Stromal cell of bone marrow (primary cell): ENCODE measurements at places on chromosomes 11 and 22.

DNA sequence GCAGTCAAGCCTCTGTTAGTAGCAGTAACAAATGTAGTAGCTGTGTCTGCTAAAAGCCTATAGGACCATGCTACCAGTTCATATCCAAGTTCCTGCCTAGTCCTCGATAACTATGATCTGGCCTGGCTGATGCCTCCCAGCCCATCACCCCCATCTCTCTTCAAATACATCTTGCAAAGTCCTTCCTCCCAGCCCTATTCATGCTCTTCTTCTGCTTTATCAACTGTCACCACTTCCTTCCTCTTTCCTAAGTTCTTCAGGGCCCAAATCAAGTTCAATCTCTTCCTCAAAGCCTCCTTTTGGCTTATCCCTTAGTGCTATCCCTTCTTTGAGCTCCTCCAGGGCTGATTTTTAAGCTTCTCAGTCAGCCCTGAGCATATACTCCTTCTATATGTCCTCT lies 150.9 kb upstream of the THY1 start:
- no peak for DNase-seq

- no peak for DNase-seq
Measured at GRCh38 chr22:48395201-48395600, 1432.5 kb downstream of the BRD1 start.

DNA sequence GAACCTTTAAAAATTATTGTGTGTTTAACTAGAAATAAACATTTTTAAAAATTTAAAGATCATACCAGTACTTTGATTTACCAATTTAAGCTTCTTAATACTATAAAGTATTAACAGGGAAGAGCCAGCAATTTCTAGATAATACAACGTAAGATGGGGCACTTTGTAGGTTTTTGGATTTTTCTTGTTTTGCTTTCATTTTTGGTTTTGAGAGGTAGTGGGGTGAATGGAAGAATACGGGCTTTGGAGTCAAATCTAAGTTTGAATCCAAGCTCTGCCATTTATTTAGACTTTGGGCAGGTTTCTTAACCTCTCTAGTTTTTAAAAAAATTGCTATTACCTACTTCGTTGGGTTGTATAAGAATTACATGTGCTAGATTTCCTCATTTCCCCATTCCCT lies 44.9 kb downstream of the CSTPP1 start:
- DNase-seq, result no peak

DNA sequence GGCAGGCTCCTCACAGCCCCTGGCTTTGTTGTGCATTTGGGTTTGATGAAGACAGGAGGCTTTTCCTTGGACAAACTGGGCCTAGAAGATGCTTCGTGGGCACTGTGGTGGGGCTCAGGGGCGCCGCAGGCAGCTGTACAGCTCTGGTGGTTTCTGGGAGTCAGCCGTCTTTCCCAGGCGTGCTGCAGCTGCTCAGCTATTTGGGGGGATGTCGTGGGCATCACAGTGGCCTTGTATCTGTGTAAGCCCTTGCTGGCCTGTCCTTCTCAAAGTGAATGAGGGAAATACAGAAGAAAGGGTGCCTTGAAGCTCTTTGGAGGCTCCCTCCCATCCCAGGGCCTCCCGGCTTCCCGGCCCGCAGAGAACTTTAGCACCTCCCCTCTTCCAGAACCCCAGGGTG lies 89.5 kb downstream of the TBC1D22A start:
- DNase-seq, result no peak

DNA sequence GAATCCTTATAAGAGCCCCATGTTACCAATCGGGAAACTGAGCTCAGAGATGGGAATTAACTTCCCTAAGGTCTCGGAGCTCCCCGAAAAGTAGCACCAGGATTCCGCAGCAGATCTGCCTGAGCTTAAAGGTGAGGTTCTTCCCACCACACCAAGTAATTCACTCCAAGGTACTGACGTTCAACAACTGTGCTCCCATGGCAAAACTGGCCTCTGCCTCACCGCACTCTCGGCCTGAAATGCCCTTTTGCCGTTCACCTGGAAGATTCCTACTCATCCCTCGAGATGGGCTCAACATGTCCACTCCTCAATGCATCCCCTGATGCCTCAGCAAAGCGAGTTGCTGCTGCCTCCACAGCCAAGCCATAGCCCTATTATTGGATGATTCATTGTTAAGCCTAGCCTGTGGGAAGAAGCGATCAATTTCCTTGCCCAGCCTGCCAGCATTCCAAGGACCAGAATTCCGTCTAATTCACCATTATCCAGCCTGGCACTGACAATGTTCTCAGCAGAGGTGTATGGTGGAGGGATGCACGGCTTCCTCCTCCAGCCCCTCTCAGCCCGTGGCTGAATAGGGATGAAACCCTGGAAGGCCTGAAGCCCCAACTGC lies 4.2 kb downstream of the PLAAT3 start:
- DNase-seq, result no peak

DNA sequence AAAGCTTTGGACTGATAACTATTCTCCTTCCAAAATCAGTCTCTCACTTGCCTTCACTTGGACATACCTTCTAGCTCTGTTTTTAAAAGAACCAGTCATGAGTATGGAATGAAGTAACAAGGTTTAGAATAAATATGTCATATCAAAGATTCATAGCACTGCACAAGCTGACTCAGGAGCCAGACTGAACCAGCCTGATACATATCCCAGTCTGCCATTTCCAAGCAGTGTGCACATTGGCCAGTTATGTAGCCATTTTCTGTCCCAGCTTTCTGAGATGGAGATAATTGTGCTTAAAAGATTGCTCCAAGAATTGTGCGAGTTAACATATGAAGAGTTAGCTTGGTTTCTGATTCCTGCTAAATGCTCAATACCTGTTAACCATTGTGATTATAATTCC lies 311.3 kb downstream of the C11orf87 start:
- no peak for DNase-seq

DNA sequence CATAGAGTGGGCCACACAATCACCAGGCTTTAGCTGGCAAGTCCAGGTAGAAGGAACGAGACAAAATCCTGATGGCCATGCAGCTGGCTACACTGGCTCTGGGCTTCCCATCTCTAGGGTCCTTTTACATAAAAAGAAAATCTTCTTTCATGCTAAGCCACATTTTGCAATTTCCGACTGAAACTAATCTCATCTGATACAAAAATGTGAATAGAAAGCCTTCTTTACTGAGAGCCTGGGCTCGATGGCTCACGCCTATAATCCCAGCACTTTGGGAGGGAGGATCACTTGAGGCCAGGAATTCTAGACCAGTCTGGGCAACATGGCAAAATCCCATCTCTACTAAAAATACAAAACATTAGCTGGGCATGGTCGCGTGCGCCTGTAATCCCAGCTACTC lies 67.2 kb downstream of the MICAL3 start:
- no peak for DNase-seq

- DNase-seq, result no peak
Measured at GRCh38 chr11:77401486-77402217, 72.2 kb downstream of the PAK1 start.
